A673 (cell line): ENCODE measurements at places on chromosomes 7 and 10. TPM values are rescaled to one million over a fixed set of nuclear protein-coding genes. Genes with fewer than 3 reads are reported as not detected.
A peak's percentile ranks its signal among the peaks of the same experiment; 100 is the strongest.

IL6 gene
- not detected in 2 replicates for total RNA-seq

UNCX gene
- 1.2 and 1.9 TPM in 2 replicates for total RNA-seq

DNA sequence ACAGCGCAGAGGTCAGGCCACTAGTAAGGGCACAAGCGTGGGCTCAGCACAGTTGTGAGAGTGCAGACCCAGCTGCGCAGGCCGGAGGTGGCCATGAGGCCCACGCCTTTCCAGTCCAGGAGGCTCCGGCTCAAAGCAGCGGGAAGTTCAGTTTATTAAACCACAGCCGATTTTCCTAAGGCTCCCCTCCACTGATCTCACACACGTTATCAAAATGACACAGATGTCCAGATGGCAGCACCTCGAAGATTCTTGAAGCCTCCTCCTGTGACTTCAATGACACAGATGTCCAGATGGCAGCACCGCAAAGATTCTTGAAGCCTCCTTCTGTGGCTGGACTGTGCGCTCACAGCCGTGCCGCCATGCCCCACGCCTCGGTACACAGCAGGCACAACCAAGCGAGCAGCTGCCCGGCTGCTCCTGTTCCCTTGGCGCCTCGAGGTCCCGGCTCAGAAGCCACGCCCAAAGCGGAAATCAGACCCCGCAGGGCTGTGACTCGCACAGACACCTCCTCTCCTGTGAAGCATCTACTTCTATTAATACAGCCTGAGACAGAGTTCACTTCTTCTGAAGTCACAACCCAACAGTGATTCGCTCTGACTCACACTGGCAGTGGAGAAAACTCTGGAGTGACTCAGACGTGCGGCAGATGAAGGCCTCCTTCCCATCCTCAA is 122.7 kb downstream of the MAD1L1 start:
- peaks cover 27% of the 10 kb centered on the region for H3K4me1 ChIP-seq
- H3K4me3 ChIP-seq, result peak overlapping the region; percentile 5
- DNase-seq, result peak; percentile 93
- H3K27ac ChIP-seq, result peak overlapping the region; percentile 67
- H3K36me3 ChIP-seq, result no peaks in the 10 kb centered on the region
- H3K27me3 ChIP-seq, result no peaks in the 10 kb centered on the region

DNA sequence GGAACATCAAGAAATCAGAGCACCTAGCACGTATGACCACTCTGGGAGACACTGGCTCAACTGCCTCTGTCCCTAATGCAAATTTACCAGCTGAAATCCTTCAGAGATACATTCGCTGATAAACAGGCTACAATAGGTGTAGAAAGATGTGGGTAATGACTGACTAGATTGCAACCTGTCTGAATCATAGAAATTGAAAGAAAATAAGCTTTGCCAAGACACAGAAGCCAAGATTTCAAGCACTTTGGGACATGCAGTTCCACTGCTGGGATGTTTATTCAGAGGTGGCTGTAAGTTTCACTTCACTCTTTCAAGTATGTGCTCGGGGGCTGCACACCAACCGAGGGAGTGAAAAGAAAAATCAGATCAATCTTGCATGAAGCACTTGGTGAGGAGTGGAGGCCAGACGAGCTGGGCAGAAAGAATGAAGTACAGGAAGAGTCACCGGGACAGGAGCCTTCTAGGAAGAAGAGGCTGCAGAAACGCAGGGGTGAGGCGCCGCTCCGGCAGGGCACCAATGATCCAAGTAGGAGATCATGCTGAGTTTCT is 276.7 kb downstream of the PARD3 start:
- no peaks in the 10 kb centered on the region for H3K36me3 ChIP-seq
- H3K27me3 ChIP-seq, result no peaks in the 10 kb centered on the region
- H3K4me3 ChIP-seq, result no peak overlapping the region

DNA sequence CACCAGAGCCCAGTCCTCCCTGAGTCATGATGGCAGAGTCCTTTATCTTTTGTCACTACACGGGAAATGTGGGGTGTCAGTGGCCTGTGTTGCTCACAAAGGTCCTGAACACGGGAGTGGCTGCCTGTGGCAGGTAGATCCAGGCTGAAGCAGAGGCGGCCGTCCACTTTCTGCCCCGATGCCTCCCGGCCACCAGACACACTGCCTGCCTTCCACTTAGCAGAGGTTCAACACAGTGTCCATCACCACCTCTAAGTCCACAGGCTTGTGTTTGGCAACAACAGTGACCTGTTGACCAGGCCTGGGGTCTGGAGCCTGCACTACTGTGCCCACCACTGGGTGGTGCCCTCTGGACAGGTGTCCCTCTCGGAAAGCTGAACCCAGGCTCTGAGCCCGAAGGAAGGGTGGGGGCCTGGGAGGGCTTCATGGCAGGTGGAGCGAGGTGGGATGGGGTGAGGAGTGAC is 49.9 kb upstream of the CAMK2B start:
- H3K36me3 ChIP-seq, result no peaks in the 10 kb centered on the region
- H3K27ac ChIP-seq, result no peak overlapping the region
- DNase-seq, result no peak
- H3K27me3 ChIP-seq, result peaks cover 5% of the 10 kb centered on the region
- no peak overlapping the region for H3K4me3 ChIP-seq
- no peaks in the 10 kb centered on the region for H3K4me1 ChIP-seq
